Right renal pelvis (tissue), 4 donors: ENCODE measurements at places on chromosomes 5 and 9. TPM values are rescaled to one million over a fixed set of nuclear protein-coding genes. Genes with fewer than 3 reads are reported as not detected.

SLC9A3 gene
- 47.8 TPM for polyA plus RNA-seq

PCDHA1 gene
- polyA plus RNA-seq, result not detected

CDC25C gene
- 7.6 TPM for polyA plus RNA-seq

STKLD1 gene
- polyA plus RNA-seq, result 4.0 TPM
